ENCODE measurements at places on chromosomes 1 and 21.

- H3K27ac ChIP-seq = no peak overlapping the region
- H3K36me3 ChIP-seq = no peaks in the 10 kb centered on the region
- DNase-seq = no peak
- no peaks in the 10 kb centered on the region for H3K27me3 ChIP-seq
These were observed 277.3 kb downstream of the DNM3 start for GRCh38 chr1:172118618-172119017.

- H3K27ac ChIP-seq = no peak overlapping the region
- no peak for DNase-seq
- no peaks in the 10 kb centered on the region for H3K36me3 ChIP-seq
These were observed 85.9 kb downstream of the LHX8 start for GRCh38 chr1:75220072-75220471.

GRCh38 chr1:149995927-149996326, 14.6 kb downstream of the OTUD7B start:
- peak; percentile 85 for DNase-seq
- peak overlapping the region; percentile 52 for H3K27ac ChIP-seq
- no peaks in the 10 kb centered on the region for H3K27me3 ChIP-seq
- H3K4me1 ChIP-seq = peaks cover 44% of the 10 kb centered on the region
- no peak overlapping the region for H3K4me3 ChIP-seq

DNA sequence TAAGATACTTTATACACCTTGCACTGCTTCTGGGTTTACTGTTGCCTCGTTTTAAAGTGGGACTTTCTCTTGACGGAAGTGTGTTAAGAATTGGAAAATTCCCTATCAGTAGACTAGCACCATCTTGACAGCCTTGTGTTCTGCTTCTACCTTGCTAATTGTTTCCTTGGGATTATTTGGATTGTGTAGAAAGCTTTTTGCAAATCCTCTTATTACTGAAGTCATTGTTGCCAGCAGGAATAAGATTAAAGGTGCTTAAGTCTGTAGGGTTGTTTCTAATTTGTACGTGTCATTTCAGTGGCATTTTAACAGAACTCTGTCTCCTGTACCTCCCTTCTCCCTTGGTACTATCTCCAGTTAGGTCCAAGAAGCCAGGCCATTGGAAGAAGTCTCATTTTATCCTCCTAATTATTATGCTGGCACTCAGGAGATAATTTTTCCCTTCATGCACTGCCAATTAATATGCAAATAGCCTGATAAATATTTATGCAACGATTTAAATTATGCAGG, 107.7 kb downstream of the POU2F1 start:
- H3K4me1 ChIP-seq = 0 out of 2 replicates have a peak, but pooled peaks cover 7% of the 10 kb centered on the region
- no peaks in the 10 kb centered on the region for H3K36me3 ChIP-seq
- DNase-seq = no peak

- no peaks in the 10 kb centered on the region for H3K36me3 ChIP-seq
- H3K4me3 ChIP-seq = no peak overlapping the region
- H3K4me1 ChIP-seq = no peaks in the 10 kb centered on the region
- DNase-seq = peak; percentile 13
- no peaks in the 10 kb centered on the region for H3K27me3 ChIP-seq
These were observed 37.8 kb upstream of the NEK2 start for GRCh38 chr1:211713231-211713630.

- no peaks in the 10 kb centered on the region for H3K36me3 ChIP-seq
- no peaks in the 10 kb centered on the region for H3K4me1 ChIP-seq
- DNase-seq = no peak
- H3K4me3 ChIP-seq = no peak overlapping the region
These were observed 76.0 kb upstream of the PTGFRN start for GRCh38 chr1:116833718-116834117.

GRCh38 chr1:240786880-240787279, 174.9 kb upstream of the GREM2 start:
- no peak overlapping the region for H3K27ac ChIP-seq
- H3K4me3 ChIP-seq = no peak overlapping the region
- no peaks in the 10 kb centered on the region for H3K27me3 ChIP-seq

DNA sequence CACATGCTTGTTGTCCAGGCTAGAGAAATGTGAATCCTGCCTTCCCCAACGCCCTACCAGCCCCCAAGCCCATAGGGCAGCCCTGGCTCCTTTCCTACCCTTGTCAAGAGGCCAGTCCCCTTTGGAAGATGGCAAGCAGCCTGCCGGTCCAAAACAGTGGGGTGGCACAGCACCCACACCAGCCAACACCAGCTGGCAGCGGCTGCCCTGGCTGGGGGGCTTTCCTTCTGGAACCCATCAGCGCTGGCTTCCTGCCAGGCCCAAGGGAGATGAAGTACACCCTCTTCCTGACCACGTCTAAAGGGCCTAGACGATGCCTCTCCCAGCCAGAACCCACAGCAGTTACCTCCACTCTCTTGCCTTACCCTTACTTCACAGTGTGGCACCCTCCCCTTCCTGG, 24.2 kb downstream of the KCNN3 start:
- no peaks in the 10 kb centered on the region for H3K4me1 ChIP-seq
- no peak for DNase-seq
- peaks cover 6% of the 10 kb centered on the region for H3K27me3 ChIP-seq
- H3K4me3 ChIP-seq = no peak overlapping the region
- H3K27ac ChIP-seq = no peak overlapping the region
- no peaks in the 10 kb centered on the region for H3K36me3 ChIP-seq

DNA sequence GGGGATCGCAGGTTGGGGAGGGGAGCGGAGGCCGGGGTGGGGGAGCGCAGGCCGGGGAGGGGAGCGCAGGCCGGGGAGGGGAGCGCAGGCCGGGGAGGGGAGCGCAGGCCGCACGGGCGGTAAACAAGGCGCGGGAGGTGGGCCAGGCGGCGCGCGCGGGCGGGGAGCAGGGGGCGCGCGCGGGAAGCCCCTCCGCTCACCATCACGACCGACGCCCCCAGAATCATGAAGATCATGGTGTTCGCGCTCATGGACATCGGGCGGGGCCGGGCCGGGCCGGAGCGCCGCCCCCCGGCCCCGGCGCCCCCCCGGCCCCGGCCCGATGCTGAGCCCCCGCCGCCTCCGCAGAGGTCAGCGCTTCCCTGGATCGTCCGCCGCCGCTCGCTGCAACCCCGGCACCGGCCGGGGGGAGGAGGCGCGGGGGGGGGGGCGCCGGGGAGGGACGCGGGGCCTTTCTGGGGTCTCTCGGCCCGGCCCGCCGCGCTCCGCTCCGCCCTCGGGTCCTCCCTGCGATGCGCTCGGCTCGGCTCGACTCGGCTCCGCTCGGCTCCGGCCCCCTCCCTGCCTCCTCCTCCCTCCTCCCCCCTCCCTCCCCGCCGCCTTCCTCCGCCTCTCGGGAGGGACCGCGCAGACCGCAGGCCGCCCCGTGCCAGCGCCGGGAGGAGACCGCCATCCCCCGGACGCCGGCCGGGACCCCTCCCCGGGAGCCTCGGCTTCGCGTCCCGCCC, at the start of gene TMEM240:
Gene TMEM240, minus strand, starts transcription at position 535 of the 728 bp plus-strand sequence. Its CDS starts 278 bp downstream, at position 257.
- no peaks in the 10 kb centered on the region for H3K27me3 ChIP-seq
- peak; percentile 90 for DNase-seq
- no peaks in the 10 kb centered on the region for H3K4me1 ChIP-seq
- H3K36me3 ChIP-seq = no peaks in the 10 kb centered on the region
- peak within 1 kb of the TSS; percentile 73 for H3K4me3 ChIP-seq

- H3K36me3 ChIP-seq = no peaks in the 10 kb centered on the region
- H3K27ac ChIP-seq = peak overlapping the region; percentile 64
- DNase-seq = peak; percentile 97
- H3K4me1 ChIP-seq = peaks cover 72% of the 10 kb centered on the region
These were observed 359.0 kb upstream of the PTBP2 start for GRCh38 chr1:96362623-96363022.

GRCh38 chr1:87291107-87291506, 37.6 kb upstream of the LMO4 start:
- H3K4me1 ChIP-seq = peaks cover 5% of the 10 kb centered on the region
- H3K27me3 ChIP-seq = no peaks in the 10 kb centered on the region
- H3K27ac ChIP-seq = no peak overlapping the region
- H3K36me3 ChIP-seq = no peaks in the 10 kb centered on the region
- DNase-seq = peak; percentile 60

GRCh38 chr1:62295921-62296491, 23.2 kb downstream of the KANK4 start:
- 0 out of 2 replicates have a peak, but pooled peaks cover 12% of the 10 kb centered on the region for H3K4me1 ChIP-seq
- H3K27me3 ChIP-seq = peaks cover 5% of the 10 kb centered on the region

Data from GM23248 (cell line).